Endodermal cell (in vitro differentiated cells): ENCODE measurements at places on chromosomes 4 and X. TPM values are rescaled to one million over a fixed set of nuclear protein-coding genes. Genes with fewer than 3 reads are reported as not detected.

NUDT6 gene
- 4.4 and 5.8 TPM in 2 replicates for total RNA-seq

- DNase-seq = peak; percentile 76
Measured at GRCh38 chr4:153521999-153522801, 56.0 kb downstream of the TMEM131L start.

- DNase-seq = no peak
Measured at GRCh38 chr4:64368741-64369140, 40.5 kb downstream of the TECRL start.

GRCh38 chrX:50996930-50997329 lies 86.4 kb downstream of the BMP15 start:
- peak; percentile 55 for DNase-seq

DNA sequence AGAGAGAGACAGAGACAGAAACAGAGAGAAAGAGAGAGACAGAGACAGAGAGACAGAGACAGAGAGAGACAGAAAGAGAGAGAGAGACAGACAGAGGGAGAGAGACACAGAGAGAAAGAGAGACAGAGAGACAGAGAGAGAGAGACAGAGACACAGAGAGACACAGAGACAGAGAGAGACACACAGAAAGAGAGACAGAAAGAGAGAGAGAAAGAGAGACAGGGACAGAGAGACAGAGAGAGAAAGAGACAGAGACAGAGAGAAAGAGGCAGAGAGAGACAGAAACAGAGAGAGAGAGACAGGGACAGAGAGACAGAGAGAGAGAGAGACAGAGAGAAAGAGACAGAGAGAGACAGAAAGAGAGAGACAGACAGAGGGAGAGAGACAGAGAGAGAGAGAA lies 52.9 kb downstream of the CRLF2 start:
- no peak for DNase-seq

ZNF595 gene
- total RNA-seq = 10.7 TPM in 2 replicates

TIGD2 gene
- 8.7 to 16.4 TPM (median 15.1 TPM) in 3 replicates for total RNA-seq

DNA sequence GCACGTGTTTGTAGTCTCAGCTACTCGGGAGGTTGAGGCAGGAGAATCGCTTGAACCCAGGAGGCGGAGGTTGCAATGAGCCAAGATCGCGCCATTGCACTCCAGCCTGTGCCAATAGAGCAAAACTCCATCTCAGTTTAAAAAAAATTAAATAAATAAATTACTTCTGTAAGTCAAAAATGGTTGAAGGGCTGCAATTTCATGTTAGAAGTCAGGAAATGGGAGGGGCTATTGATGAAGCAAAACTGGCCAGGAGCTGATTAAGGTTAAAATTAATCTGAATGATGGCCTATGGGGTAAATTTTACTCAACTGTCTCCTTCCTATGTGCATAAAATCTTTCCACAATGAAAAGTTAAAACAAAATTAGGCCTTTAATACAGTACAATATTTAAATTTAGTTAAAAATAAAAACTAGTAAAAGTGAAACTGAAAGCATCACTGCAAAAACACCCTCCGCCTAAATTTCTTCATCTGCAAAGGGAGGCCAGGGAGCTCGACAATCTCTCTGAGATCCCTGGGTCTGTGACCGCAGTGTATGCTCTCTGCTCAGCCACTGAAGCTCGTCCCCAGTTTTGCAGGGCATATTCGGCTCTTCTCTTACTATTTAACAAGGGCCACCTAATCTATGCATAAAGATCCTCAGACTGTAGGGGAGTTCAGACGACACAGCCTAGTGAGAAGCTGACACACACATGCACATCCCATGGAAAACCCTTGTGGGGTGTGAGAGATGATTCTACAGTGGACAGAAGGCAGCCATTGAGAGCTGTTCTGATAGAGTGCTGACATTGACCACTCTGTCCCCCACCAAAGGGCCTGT lies 57.2 kb downstream of the IRF2 start:
- no peak for DNase-seq

RNF150 gene
- total RNA-seq = 10.4 to 38.4 TPM (median 10.8 TPM) in 3 replicates

SUPT20HL2 gene
- not detected in 3 replicates for total RNA-seq

GRCh38 chrX:40068048-40068447 lies 29.7 kb downstream of the BCOR start:
- DNase-seq = no peak

GRCh38 chr4:55902677-55903076 lies 46.1 kb upstream of the CEP135 start:
- DNase-seq = no peak

DNA sequence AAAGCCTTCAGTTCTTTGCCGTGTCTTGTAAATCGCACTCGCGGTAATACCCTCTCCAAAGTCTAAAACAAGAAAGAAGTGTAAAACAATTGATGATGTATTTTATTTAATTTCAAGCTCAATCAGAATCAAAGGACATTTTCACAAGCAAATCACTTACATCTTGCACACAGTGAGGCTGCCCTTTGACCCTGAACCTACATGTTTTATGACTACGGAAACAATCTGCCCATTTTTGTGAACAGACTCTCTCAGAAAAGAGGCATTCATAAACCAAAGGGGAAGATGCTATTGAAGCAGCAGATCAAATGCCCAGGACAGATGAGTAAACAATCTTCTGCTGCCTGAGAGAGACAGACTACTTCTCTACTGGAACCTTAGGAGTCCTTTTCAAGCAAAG lies 76.0 kb upstream of the DDX60 start:
- DNase-seq = no peak

GRCh38 chr4:140743194-140743931 lies 12.8 kb downstream of the TBC1D9 start:
- DNase-seq = peak; percentile 71

- no peak for DNase-seq
Measured at GRCh38 chr4:101914761-101915160, 124.2 kb downstream of the BANK1 start.

GRCh38 chrX:48487362-48487798 lies 11.4 kb downstream of the FTSJ1 start:
- no peak for DNase-seq

DNA sequence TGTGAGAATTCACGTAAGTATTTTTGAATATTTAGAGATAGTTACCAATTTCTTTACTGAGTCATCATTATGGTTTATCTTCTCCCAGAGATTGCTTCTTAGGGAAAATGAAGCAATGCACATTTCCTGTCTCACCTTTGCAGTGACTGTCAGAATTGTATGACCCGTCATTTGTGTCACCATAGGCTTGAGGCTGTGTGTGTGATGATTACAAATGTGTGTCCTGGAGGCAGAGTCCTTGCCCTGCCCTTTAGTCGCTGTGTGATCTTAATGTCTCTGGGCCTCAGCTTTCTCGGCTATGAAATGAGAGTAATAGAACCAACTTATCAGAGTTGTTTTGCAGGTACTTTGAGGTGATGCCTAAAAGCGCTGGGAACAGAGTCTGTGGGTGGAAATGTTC lies 13.9 kb downstream of the HCCS start:
- DNase-seq = no peak

- peak; percentile 68 for DNase-seq
Measured at GRCh38 chr4:151484396-151485102, 75.6 kb downstream of the FHIP1A start.

ZNF630 gene
- 3.1 and 3.6 TPM in 2 replicates for total RNA-seq

DNA sequence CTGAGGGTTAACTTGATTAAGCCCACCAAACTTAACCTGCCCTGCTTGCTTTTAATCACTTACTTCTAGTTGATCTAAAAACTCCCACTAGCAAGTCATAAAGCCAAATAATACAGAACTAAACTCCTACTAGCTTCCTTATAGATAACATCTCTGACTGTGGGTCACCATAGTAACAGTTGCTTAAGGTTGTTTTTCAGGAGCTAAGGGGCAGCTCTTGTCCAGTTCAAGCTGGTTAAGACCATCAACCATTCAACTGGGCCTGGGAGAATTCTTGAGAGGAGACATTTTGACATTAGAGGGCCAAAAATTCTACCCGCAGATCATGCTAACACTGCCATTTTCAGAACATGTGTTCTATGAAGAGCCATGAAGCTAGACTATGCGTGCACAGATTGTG lies 67.0 kb downstream of the UCHL1 start:
- DNase-seq = no peak

GRCh38 chrX:44913656-44914531 lies 40.9 kb downstream of the KDM6A start:
- DNase-seq = no peak

F11 gene
- not detected in 2 replicates for total RNA-seq

GRCh38 chrX:154032653-154033052 lies 13.0 kb upstream of the IRAK1 start:
- peak; percentile 72 for DNase-seq

- no peak for DNase-seq
Measured at GRCh38 chr4:47271291-47271690, 192.2 kb downstream of the COMMD8 start.

GRCh38 chr4:25856756-25857155 lies 6.0 kb downstream of the SEL1L3 start:
- DNase-seq = no peak

DNA sequence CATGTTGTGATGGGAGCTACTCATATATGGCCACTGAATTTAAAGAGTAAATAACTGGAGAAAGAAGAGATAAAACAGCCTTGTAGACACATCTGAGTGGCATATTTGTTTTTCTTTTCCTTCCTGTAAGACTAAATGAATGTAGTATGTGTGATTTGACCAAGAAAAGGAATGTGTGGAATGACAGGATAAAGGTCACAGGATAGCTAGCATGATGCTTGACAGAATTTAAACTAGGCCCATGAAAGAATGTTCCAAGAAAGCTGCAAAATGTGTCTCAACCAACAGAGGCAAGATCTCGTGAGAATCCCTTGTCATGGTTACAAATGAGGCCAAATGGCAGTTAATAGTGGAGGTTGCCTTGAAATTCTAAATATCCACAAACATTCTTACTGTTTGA lies 137.0 kb downstream of the KCNIP4 start:
- no peak for DNase-seq

SCFD2 gene
- total RNA-seq = 5.7 TPM in 2 replicates

- DNase-seq = no peak
Measured at GRCh38 chrX:9324676-9325075, 140.2 kb upstream of the TBL1X start.

FGB gene
- 0.55 to 1.7 TPM (median 1.1 TPM) in 3 replicates for total RNA-seq

DNA sequence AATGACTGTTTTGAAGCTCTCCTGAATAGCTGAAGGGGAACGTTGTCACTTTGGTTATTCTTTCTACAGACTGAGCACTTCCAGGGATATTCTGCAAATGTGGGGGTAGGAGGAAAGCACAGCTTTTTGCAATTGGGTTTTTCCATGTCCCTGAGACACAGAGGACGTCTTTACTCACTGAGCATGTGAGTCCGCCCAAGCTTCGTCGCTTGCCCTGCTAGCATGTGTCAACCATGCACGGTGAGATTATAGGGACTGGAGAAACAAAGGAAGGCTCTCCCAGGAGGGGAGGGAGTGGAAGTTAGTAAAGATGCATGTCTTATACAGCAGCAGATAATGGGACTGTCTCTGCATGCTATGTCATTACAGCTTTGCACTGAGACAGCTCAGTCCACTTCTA lies 111.5 kb upstream of the SFRP2 start:
- DNase-seq = no peak

DNA sequence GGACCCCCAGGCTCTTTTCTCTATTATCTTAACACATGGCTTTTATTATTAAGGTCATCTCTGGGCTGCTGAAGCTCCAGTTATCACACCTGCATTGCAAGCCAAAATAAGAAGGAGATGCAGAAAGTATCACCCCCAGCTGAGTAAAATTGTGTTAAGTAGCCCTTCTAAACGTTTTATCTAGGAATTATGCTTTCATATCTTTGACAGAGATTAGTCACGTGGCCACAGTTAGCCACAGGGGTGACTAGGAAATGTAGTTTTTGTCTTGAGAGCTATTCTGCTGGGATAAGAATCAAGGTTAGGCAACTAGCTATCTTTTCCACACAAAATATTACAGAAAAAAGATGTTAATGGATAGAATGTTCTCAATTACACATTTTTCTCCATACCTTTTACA lies 102.1 kb downstream of the ANXA3 start:
- DNase-seq = no peak

DNA sequence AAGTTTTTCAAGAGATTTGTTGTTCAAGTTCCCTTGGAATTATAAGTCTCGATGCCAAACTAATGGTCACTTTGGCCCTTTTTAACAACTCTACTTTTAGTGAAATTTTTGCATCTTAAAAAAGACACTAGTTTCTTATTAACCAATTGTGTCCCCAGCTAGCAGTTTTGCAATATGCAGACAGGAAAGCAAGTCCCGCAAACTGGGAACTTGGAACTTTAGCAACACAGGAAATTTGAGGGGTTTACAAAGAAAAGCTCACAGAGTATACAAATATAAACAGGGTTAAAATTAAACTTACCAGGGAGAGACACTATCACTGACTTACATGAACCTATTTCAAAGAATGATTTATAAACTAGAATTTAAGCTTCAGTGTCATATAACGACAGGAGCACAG lies 137.9 kb downstream of the ANK2 start:
- no peak for DNase-seq

- DNase-seq = no peak
Measured at GRCh38 chr4:47406408-47406807, 57.1 kb downstream of the COMMD8 start.

- DNase-seq = peak; percentile 63
Measured at GRCh38 chr4:6221301-6221850, 21.0 kb upstream of the JAKMIP1 start.

- DNase-seq = no peak
Measured at GRCh38 chr4:5511791-5512190, 196.6 kb downstream of the EVC2 start.

- no peak for DNase-seq
Measured at GRCh38 chr4:164095313-164096110, 601.0 kb downstream of the TMA16 start.

GRCh38 chrX:96440941-96441340 lies 243.7 kb upstream of the DIAPH2 start:
- no peak for DNase-seq

PARM1 gene
- total RNA-seq = 1.1 and 1.6 TPM in 2 replicates
